ENCODE measurements at places on chromosomes 5 and 9. TPM values are rescaled to one million over a fixed set of nuclear protein-coding genes. Genes with fewer than 3 reads are reported as not detected.

Gene LTC4S
- total RNA-seq, result 2.7 TPM

Gene MTAP
- 30.4 TPM for total RNA-seq

GRCh38 chr5:16807547-16807864 is 128.6 kb downstream of the MYO10 start:
- H3K36me3 ChIP-seq, result no peaks in the 10 kb centered on the region
- no peak for DNase-seq
- no peaks in the 10 kb centered on the region for H3K27me3 ChIP-seq
- no peak overlapping the region for H3K27ac ChIP-seq
- H3K4me3 ChIP-seq, result no peak overlapping the region

- no peak overlapping the region for H3K4me3 ChIP-seq
- H3K27ac ChIP-seq, result no peak overlapping the region
- no peaks in the 10 kb centered on the region for H3K4me1 ChIP-seq
- DNase-seq, result no peak
- H3K36me3 ChIP-seq, result no peaks in the 10 kb centered on the region
These were observed 548.6 kb downstream of the KIF4B start for GRCh38 chr5:155562158-155562557.

DNA sequence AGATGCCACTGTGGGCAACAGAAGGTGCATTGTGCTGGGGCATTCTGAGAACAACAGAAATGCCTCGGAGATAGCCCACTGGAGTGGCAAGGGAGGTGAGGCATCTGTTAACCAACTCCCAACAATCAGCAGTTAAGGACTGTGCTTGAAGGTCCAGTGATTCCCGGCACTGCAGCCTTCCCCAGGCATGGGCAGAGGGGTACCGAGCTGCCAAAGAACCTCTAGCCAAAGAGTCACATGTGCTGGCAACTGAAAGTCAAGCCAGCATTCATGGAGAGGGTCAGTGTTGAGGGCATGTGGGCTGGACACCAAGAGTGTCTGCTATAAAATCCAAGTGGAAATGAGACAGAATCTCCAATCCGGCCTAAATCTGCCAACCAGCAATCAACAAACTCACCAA is 149.6 kb downstream of the ASTN2 start:
- H3K4me3 ChIP-seq, result no peak overlapping the region
- H3K27me3 ChIP-seq, result no peaks in the 10 kb centered on the region
- H3K4me1 ChIP-seq, result no peaks in the 10 kb centered on the region
- DNase-seq, result no peak
- H3K27ac ChIP-seq, result no peak overlapping the region

GRCh38 chr5:124808842-124809268 is 62.4 kb upstream of the ZNF608 start:
- no peak overlapping the region for H3K4me3 ChIP-seq
- H3K27me3 ChIP-seq, result no peaks in the 10 kb centered on the region
- no peaks in the 10 kb centered on the region for H3K36me3 ChIP-seq
- DNase-seq, result no peak

DNA sequence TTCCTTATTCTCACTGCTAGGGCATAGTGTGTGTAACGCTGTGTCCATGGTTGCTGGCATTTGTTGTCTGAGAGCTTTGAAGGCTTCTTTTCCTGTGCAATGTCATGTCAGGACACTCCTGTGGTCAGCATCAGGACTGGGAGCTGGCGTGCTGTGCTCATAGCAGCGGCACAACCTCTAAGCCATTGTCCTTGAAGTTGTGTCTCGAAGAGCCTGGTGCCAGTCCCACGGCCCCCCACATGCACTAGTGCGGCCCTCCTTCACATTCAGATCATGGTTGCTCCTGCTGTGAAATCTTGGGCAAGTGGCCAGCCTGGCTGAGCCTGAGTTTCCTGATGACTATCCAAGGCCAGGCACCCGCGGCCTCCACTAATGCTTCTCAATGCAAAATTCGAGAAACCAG is 32.4 kb downstream of the PDZD2 start:
- H3K4me1 ChIP-seq, result no peaks in the 10 kb centered on the region
- no peaks in the 10 kb centered on the region for H3K36me3 ChIP-seq
- no peak overlapping the region for H3K27ac ChIP-seq
- H3K27me3 ChIP-seq, result peaks cover 3% of the 10 kb centered on the region

GRCh38 chr9:135344523-135344901 is 135.1 kb upstream of the PPP1R26 start:
- DNase-seq, result no peak
- no peak overlapping the region for H3K27ac ChIP-seq
- H3K4me3 ChIP-seq, result no peak overlapping the region
- no peaks in the 10 kb centered on the region for H3K36me3 ChIP-seq

DNA sequence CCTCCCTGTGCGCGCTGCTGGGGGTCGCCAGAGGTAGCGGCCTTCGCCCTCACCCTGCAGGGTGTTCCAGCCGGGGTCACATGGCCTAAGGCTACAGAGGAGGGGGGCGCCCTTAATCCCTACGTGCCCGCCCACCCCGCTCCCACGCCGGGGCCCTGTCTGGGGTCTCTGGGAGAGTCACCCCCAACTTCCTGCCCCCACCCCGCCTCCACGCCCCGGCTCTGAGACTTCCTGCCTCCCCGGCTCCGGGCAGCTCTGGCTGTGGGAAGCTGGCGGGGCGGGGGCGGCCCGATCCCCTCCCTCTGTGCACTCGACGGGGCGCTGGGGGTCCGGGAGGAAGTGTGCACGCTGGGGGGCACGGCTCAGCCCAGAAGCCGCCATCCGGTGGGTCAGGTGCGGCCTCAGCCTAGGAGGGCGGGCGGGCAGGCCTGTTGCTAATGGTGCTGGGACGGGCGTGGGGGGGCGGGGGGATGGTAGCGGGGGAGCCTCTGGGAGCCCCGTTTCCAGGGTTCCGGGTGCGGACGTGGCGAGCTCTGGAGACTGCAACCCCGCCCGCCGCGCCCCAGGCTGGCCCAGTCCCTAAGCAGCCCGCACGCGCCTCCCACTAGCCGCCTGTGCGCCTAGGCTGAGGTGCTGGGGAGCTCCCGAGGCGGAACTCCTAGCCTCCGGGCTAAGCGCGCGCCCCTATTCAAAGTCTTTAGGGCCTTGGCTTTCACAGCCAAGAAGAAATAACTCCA is 61.6 kb downstream of the CXXC5 start:
- no peak for DNase-seq
- H3K27me3 ChIP-seq, result no peaks in the 10 kb centered on the region
- peaks cover 37% of the 10 kb centered on the region for H3K4me1 ChIP-seq
- peak overlapping the region; percentile 70 for H3K4me3 ChIP-seq
- H3K27ac ChIP-seq, result peak overlapping the region; percentile 69
